ENCODE measurements at places on chromosomes 6 and 20.

DNA sequence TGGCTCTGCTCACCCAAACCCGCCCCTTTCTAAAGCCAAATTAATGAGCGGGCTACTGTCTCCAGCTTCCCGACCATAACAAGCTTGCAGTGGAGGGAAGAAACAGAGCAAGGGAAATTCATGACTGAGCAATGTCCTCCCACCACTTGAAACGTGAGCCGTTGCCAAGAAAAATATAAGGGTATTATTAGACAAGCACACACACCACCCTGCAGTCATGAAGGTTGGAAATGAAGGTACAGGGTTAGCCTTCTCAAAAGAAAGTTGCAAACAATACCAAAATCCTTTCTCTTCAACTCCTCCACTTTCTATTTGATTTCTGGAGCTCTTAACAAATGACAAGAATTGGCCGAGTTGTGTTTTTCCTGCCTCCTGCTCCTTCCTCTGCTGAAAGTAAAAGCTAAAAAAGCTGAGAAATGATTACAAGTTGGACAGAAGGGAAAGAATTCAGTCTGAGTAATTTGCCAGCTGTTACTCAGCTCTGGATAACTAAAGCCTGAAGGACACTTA lies 151.1 kb upstream of the B3GAT2 start:
- DNase-seq = no peak

DNA sequence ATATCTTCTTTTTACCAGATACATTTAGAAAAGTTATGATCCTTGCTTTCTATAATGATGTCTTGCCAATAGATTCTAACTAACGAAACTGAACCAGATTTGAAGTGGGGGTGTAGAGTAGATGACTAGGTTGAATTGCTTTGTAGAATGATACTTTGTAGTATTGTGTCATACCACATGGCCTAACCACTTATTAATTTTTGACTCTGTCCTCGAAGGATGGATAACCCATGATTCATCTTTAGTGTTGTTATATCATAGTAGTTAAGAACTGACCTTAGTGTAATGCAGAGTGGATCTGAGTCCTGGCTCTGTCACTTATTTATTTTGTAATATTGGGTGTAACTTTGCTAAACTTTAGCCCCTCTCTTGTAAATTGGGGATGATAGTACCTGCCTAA lies 4.5 kb downstream of the PHF3 start:
- DNase-seq = no peak

- DNase-seq = no peak
Observed at GRCh38 chr6:52081237-52081636, 6.2 kb downstream of the PKHD1 start.

GRCh38 chr20:31260326-31260932 lies 3.0 kb downstream of the DEFB115 start:
- no peak for DNase-seq

DNA sequence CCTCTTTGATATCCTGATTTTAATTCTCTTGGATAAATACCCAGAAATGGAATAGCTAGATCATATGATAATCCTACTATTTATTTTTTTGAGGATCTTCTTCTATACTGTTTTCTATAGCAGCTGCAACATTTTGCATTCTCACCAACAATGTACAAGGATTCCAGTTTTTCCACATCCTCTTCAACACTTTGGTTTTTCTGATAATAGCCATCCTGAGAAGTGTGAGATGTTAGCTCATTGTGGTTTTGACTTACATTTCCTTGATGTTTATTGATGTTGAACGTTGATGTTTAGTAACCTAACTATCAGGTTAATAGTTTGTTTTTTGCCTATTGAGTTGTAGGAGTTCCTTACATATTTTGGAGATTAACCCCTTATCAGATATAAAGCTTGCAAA lies 217.3 kb downstream of the LRFN2 start:
- DNase-seq = no peak

GRCh38 chr6:121592261-121592935 lies 157.0 kb downstream of the GJA1 start:
- no peak for DNase-seq

- no peak for DNase-seq
Observed at GRCh38 chr20:17735206-17735804, 35.5 kb downstream of the BANF2 start.

DNA sequence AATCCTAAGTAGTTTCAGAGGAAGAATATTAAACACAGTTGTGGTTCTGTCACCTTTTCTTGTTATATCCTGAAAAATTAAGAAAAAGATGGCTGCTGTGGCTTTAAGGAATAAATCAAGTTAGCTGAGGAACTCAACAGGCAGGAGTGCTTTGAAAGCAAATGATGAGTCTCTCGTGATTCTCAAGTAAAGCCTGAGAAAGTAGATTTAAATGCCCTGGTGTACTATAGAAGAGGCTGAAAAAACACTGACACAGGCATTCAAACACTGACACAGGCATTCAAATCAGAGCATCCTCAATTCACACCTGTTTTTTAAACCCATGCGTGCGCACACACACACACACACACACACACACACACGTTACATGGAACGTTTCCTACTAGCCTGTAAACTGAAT lies 218.6 kb downstream of the OGFRL1 start:
- DNase-seq = no peak

DNA sequence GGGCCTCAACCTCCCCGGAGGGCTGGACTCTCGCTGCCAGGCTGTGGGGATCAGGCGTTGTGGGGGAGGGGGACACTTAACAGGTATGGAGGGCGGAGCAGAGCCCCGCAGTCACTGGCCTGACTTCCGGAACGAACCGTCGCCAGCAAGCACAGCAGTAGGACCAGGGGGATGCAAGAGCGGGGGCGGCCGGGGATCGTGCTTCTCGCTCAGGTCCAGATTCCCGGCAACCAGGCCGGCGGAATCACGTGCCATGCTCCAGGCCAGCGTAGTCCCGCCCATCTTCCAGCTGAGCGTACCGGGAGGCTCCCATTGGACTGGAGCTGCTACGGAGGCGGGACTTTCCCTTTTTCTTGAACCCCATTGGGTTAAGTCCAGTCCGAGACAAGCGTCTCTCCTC lies 10.0 kb upstream of the POU5F1 start:
- DNase-seq = peak; percentile 32

DNA sequence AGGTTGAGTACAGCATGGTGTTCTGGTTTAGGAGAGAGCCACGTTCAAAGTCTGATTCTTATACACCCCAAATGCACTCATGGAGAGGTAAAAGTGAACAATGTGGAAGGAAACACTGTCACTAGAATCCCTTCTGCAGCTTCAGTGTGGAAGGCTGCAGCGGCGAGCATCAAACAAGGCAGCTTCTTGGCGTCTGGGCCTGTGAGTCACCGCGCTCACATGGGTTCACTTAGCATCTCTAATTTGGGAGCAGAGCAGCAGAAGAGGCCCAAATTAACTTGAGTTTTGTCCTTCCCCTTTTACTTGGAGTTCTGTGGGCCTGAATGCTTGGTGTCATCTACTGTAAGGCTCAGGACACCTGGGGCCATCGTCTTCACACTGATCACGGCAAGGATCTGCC lies 10.9 kb upstream of the E2F1 start:
- DNase-seq = no peak

- DNase-seq = no peak
Observed at GRCh38 chr6:38784506-38785235, 69.6 kb downstream of the DNAH8 start.

DNA sequence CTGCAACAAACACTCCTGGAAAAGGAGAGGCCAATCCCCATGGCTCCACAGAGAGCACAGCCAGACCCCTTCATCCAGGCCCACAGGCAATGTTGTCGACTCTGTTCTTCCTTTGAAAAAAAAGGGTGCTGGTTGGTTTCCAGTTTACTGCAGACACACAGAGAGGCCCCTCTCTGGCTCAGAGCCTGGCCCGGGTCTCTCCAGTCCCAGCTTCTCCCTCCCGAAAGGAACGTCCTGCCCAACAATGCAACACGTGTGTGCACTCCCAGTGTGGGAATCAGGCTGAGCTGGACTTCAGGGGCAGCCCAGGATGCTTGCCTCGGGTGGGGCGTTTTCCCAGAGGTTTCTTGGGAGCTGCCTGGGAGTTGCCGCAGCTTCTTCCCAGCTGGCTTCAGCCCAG lies 4.5 kb upstream of the NKAIN4 start:
- DNase-seq = no peak

- no peak for DNase-seq
Observed at GRCh38 chr6:83872386-83873118, 13.1 kb downstream of the CYB5R4 start.

GRCh38 chr20:760751-761417 lies 7.4 kb downstream of the SLC52A3 start:
- DNase-seq = no peak

DNA sequence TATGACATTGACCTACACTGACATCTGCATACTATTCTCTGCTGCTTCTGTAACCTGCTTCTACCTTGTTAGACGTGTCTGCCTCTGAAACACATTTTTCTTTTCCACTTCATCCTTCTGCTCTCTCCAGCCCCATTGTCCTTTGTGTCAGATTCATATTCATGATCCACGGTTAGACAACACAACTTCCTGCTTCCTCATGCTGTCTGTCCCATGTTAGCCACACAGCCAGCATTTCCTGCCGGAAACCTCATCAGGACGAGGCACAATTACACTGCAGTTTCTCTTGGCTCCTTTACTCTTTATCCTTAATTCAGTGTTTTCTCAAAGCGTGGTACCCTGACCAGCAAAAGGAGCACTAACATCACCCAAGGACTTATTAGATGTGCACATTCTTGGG lies 150.2 kb downstream of the TBC1D7 start:
- DNase-seq = no peak

DNA sequence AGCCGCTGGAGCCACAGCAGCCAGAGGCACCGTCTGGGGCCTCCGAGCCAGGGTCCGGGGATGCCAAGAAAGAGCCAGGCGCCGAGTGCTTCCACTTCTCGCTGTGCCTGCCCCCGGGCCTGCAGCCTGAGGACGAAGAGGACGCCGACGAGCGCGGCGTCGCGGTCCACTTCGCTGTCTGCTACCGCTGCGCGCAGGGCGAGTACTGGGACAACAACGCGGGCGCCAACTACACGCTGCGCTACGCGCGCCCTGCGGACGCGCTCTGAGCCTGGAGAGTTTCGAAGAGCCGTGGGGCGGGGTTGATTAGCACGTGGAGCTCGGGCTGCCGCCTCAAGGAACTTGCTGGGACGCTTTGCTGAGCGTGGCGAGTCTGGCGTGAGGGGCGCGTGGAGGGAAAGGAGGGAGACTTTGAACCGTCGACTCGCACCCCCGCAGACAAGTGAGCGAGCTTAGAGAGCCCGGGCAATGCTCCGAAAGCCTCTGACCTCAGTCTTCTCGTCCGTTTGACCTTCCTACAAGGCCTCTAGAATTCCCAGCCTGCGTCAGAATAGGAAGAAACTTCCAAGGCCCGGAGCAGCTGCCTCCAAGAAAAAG lies 1.3 kb downstream of the PPP1R3G start:
- no peak for DNase-seq

DNA sequence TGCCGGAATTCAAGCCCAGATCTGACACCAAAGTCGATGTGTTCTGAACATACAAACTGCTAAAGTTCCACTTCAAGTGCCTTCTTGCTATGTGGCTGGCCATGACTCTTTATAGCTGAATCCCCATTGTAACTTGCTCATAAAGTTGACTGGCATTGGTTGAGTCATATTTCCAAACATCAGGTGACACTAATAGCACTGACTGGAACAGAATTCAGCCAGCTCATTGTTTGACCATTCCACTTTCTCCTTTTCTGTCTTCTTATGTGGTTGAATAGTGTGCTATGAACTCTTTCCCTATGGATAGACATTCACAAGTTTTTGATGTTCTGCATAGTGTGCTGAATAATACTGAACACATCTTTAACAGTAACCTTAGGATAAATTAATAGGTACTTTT lies 266.2 kb upstream of the ZFP64 start:
- DNase-seq = no peak

DNA sequence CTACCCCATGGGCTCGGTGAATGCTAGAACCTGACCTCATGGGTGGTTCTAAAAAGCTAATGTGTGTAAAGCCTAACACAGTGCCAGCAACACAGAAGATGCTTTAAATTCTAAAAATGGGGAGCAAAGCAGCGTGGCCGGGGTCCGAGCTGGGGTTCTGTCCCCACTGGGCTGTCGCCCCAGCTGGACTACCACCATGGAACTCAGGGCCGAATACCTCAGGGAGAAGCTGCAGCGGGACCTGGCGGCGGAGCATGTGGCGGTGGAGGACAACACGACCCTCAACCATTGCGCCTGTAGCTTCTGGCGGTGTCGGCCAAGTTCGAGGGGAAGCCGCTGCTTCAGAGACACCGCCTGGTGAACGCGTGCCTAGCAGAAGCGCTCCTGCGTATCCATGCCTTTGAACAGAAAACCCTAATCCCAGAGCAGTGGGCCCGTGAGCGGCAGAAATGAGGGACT lies 8.4 kb downstream of the SOX4 start:
- no peak for DNase-seq

DNA sequence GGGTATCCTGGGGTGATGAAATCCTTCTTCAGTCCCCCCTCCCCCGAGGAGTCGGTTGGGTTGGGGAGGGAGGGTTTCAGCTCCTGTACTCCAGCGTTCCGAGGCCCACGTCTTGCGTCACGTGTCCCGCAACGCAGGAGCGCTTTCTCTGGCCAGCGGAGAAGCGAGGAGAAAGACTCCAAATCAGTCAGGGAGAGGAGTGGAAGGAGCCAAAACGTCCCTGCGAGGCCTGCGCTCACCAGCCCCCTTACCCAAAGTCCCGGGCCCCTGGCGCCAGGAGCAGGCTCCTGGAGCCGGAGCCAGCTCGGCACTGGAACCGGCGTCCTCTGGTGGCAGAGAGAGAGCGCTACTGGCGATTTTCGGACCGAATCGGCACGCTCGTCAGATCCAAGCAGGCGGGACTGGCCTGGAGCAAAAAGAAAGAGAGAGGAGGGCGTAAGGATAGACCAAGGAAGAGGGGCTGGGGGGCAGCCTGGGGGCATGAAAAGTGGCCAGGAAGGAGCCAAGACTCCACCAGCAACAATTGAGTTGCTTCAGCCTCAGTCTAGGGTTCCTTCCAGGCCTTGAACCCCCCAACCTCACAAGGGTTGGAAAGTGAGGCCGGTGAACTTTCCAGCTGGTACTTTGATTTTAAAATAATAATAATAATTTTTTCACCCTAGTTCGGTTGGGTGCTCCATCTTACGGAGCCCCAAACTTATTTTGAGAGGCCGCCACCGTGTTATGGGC lies at the start of gene GNAS:
TSS of gene GNAS (plus strand) at position 174 of the 729 bp plus-strand sequence.
- no peak for DNase-seq

DNA sequence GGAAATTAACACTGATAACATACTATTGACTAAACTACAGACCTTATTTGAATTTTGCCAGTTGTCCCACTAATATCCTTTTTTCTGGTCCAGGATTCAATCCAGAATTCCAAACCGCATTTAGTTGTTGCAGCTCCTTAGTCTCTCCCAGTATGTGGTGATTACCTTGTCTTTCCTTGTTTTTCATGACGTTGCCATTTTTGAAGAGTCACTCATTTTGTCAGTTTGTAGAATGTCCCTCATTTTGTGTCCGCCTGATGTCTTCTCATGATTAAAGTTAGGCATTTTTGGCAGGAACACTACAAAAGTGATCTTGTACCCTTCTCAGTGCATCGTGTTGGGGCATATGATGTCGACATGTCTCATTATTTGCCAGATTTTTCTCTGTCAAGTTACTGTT lies 33.1 kb downstream of the DTD1 start:
- no peak for DNase-seq

DNA sequence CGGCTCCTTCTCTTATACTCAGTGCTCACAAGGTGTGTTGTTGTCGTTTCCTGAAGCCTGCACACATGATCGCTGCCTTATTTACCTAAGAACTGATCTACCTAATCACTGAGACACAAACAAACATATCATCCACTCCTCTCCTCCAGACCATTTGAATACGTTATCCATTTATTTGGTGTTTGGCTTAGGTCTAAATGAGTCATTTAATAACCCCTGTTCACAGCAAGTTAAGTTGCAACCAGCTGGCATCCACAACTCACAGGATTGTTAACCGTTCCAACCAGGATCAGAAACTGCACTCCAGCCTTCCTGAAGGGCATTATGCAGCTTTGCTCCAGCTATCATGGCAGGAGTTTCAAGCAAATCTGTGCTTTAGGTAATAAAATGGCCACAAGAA lies 511.1 kb upstream of the MAP3K7 start:
- no peak for DNase-seq
